ENCODE measurements at places on chromosomes 4 and X. TPM values are rescaled to one million over a fixed set of nuclear protein-coding genes. Genes with fewer than 3 reads are reported as not detected.

DNA sequence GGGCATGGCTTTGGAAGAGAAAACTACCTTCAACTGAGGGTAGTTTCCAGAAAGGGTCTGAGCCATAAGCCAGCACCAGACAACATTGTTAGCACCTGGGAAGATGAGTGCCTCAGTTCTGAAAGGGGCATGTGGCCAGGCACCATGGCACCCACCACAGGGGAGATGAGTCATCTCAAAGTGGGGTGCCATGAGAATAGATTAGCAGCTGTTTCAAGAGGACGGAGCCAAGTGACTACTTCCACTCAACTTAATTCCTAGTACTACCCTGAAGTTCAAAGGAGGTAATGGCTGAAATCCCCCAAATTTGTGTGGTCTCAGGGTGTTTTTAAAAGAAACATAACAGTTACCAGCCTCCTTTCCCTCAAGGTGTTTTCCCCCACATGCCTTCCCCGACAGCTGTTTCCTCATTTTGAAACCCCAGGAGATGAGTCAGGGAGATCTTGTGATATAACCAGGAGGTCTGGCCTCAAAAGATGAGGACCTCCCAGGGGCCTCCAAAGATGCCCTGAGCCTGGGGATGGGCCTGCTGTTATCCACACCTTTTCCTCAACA is 27.8 kb upstream of the FTHL17 start:
- DNase-seq, result no peak
- H3K4me3 ChIP-seq, result no peak overlapping the region
- H3K27me3 ChIP-seq, result no peaks in the 10 kb centered on the region
- no peak overlapping the region for H3K27ac ChIP-seq
- no peaks in the 10 kb centered on the region for H3K4me1 ChIP-seq
- no peaks in the 10 kb centered on the region for H3K36me3 ChIP-seq

- no peak overlapping the region for H3K4me3 ChIP-seq
- no peaks in the 10 kb centered on the region for H3K27me3 ChIP-seq
- no peak overlapping the region for H3K27ac ChIP-seq
- H3K36me3 ChIP-seq, result no peaks in the 10 kb centered on the region
- no peaks in the 10 kb centered on the region for H3K4me1 ChIP-seq
Observed at GRCh38 chr4:67292045-67292444, 253.3 kb downstream of the CENPC start.

- no peaks in the 10 kb centered on the region for H3K27me3 ChIP-seq
- H3K4me1 ChIP-seq, result no peaks in the 10 kb centered on the region
- H3K4me3 ChIP-seq, result no peak overlapping the region
- no peaks in the 10 kb centered on the region for H3K36me3 ChIP-seq
Observed at GRCh38 chrX:11481035-11481434, 184.7 kb downstream of the ARHGAP6 start.

DNA sequence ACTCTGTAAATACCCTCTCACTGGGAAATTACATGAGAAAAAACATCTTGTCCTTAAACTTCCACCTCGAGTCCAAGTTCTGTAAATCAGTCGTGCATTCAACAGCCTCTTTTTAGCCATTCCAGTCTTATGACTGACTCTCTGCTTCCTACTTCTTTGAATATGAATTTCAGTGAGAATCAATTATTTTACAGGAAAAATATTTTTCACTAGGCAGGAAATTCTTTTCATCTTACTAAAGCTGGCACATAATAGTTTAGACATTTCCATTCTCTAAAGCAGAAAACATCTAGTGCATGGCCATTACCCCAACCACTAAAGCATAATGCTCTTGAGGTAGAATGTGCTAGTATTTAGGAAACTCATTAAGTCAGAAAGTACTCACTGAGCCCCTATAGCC is 565.7 kb upstream of the FAT1 start:
- no peaks in the 10 kb centered on the region for H3K36me3 ChIP-seq
- no peaks in the 10 kb centered on the region for H3K4me1 ChIP-seq
- no peak for DNase-seq

GRCh38 chr4:165606465-165607205 is 227.8 kb downstream of the CPE start:
- no peaks in the 10 kb centered on the region for H3K27me3 ChIP-seq
- no peak overlapping the region for H3K4me3 ChIP-seq
- no peaks in the 10 kb centered on the region for H3K4me1 ChIP-seq
- DNase-seq, result no peak
- no peak overlapping the region for H3K27ac ChIP-seq

- H3K4me1 ChIP-seq, result no peaks in the 10 kb centered on the region
- H3K27me3 ChIP-seq, result no peaks in the 10 kb centered on the region
- H3K27ac ChIP-seq, result no peak overlapping the region
Observed at GRCh38 chr4:184000457-184001396, 95.6 kb downstream of the STOX2 start.

- no peak overlapping the region for H3K27ac ChIP-seq
- H3K4me1 ChIP-seq, result no peaks in the 10 kb centered on the region
- no peak overlapping the region for H3K4me3 ChIP-seq
- H3K36me3 ChIP-seq, result no peaks in the 10 kb centered on the region
- no peaks in the 10 kb centered on the region for H3K27me3 ChIP-seq
Observed at GRCh38 chrX:75963774-75964173, 178.7 kb upstream of the MAGEE2 start.

RTL3 gene
- total RNA-seq, result not detected

Data from Peyer's patch (tissue), 4 donors.